A549 treated with GW870086 at 1 μM for 4 hours (cell line): ENCODE measurements at places on chromosomes 16 and 17. TPM values are rescaled to one million over a fixed set of nuclear protein-coding genes. Genes with fewer than 3 reads are reported as not detected.

Gene HCRT
- not detected in 5 replicates for total RNA-seq

Gene CDH11
- 0.26 to 0.81 TPM (median 0.46 TPM) in 5 replicates for total RNA-seq

Gene ARSG
- total RNA-seq: 1.5 to 2.1 TPM (median 1.7 TPM) in 5 replicates

Gene NEUROD2
- not detected in 5 replicates for total RNA-seq

Gene TNFRSF13B
- total RNA-seq: not detected in 5 replicates

Gene PPM1E
- 0.03 to 0.10 TPM (median 0.05 TPM) in 4 of 5 replicates, not detected in the other for total RNA-seq

Gene ELMO3
- 0.99 to 1.5 TPM (median 1.4 TPM) in 5 replicates for total RNA-seq

Gene FBXL20
- total RNA-seq: 6.3 to 7.8 TPM (median 7.3 TPM) in 5 replicates
